ENCODE measurements at places on chromosomes 6 and 20. TPM values are rescaled to one million over a fixed set of nuclear protein-coding genes. Genes with fewer than 3 reads are reported as not detected.

The PRKN gene
- 6.2 TPM for total RNA-seq

The FAXC gene
- total RNA-seq = 11.3 TPM

DNA sequence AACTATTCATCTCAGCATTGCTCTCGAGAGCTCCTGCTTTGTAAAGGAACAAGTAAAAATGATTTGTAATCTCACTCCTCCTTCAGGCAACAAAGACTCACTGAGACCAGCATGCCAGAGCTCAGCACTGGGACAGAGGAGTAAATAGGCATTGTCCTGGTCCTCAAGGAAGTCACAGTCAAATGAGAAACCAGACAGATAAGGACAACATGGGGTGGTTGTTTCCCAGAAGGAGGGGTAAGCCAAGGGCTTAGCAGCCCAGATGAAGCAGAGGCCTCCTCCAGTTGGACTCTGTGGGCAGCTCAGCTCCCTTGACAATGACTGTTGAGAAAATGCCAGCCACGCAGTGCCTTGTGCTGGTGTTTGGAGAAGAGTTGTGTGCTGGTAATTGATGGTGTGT is 425.7 kb upstream of the CHD6 start:
- no peak overlapping the region for H3K27ac ChIP-seq
- no peak overlapping the region for H3K4me3 ChIP-seq
- H3K4me1 ChIP-seq = peaks cover 5% of the 10 kb centered on the region
- no peaks in the 10 kb centered on the region for H3K36me3 ChIP-seq
- DNase-seq = no peak

DNA sequence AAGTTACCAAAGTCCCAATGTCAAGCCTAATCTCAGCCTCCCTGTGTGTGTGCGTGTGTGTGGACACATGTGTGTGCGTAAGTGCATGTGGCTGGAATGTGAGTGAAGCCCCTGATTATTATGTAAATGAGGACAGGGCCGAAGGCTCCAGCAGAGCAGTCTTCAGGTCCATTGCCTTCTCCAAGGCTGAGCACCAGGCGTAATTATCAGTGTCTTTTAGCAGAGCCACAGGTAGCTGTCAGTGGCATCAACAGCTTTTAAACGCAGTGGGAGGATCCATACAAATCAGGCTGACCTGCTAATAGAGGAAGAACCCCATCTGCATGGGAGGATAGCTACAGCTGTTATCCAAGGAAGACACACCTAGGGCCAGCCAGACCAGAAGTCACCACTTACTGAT is 324.3 kb upstream of the MOCS1 start:
- no peak overlapping the region for H3K27ac ChIP-seq
- H3K4me1 ChIP-seq = no peaks in the 10 kb centered on the region
- no peak for DNase-seq
- no peak overlapping the region for H3K4me3 ChIP-seq
- H3K27me3 ChIP-seq = peaks cover 21% of the 10 kb centered on the region
- no peaks in the 10 kb centered on the region for H3K36me3 ChIP-seq

The DLK2 gene
- total RNA-seq = 3.3 TPM

The CALHM6 gene
- total RNA-seq = 1.6 TPM

DNA sequence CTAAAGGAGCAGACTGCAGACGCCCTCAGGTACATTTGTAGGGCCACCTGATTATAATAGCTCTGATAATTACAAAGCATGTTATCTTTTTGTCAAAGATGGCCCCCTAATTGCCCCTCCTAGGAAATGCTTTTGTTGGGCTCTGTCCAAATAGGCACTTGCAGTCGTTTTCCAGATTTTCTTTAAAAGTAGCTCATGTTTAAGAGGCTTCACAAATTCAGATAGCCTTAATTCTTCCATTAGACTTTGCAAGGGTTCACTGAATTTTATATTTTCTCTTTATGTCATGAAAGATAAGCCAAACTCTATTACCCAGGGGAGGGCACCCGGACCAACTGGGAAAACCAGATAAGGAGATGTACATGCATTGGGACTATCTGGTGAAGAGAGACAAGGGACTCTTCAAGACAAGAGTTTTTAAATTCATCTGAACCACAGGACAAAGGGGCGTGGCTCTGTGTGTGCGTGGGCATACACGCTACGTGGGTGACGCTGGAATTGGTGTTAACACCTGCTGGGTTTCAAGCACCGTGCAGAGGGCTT is 95.6 kb downstream of the TOX2 start:
- DNase-seq = no peak
- peaks cover 20% of the 10 kb centered on the region for H3K27me3 ChIP-seq
- H3K4me3 ChIP-seq = no peak overlapping the region

The ASIP gene
- total RNA-seq = not detected

DNA sequence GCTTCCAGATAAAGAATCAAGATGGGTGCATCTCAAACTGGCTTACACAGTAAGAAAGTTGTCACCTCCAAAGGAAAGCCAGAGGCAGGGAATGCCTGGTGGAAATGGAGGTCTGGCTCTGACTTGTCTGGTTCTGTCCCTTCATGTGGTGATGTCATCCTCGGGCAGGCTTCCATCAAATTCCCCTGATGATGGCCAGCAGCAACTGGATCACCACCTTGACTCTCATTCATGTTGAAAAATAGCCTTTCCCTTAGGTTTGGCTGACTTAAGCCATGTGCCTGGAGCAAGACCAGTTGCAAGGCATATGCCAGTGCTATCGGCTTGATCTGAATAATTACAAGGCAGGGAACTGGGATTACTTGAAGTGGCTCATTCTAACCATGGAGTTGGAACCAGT is 28.8 kb downstream of the IMPG1 start:
- no peak overlapping the region for H3K27ac ChIP-seq
- no peak for DNase-seq
- H3K4me3 ChIP-seq = no peak overlapping the region
- H3K27me3 ChIP-seq = no peaks in the 10 kb centered on the region
- no peaks in the 10 kb centered on the region for H3K4me1 ChIP-seq

DNA sequence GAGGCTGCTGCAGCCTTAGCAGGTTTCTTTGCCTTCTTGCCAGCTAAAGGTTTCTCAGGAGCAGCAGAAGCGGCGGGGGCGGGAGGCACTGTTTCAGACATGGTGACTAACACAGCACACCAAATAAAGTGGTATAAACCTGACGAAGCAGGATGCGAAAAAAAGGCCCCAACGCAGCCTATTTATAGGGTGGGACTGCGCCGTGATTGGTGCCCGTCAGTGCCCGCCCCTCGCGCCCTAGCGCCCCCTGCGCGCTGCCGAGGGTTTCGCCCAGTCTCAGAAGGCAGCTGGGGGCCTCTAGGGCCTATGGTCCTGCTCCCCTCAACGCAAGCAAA is 55.0 kb downstream of the TRIM38 start:
- no peaks in the 10 kb centered on the region for H3K36me3 ChIP-seq
- peak overlapping the region; percentile 66 for H3K27ac ChIP-seq
- peak overlapping the region; percentile 80 for H3K4me3 ChIP-seq
- no peak for DNase-seq
- peaks cover 6% of the 10 kb centered on the region for H3K4me1 ChIP-seq

The EFCAB8 gene
- 0.07 TPM for total RNA-seq

The PRDM13 gene
- not detected for total RNA-seq

DNA sequence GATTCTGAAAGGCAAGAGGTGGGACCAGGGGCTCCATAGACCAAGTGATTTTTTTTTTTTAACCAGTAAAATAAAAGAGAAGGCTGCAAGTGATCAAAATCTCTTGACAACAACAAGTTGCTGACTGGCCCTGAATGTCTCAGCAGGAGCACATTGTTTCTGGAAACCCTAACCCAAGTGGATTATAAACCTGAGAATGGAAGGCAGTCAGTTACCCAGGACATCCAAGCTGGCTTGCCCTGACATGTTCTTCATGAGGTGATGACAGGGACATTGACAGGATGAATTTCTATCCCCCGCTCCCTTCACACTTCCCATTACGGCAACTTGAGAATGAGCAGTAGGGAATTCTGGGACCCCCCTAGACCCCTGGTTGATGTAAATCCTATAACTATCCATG is 49.6 kb upstream of the RIPOR2 start:
- peaks cover 30% of the 10 kb centered on the region for H3K4me1 ChIP-seq
- no peak overlapping the region for H3K27ac ChIP-seq
- no peaks in the 10 kb centered on the region for H3K36me3 ChIP-seq
- no peaks in the 10 kb centered on the region for H3K27me3 ChIP-seq

- DNase-seq = no peak
- peak overlapping the region; percentile 76 for H3K27ac ChIP-seq
Observed at GRCh38 chr6:79895382-79896074, 51.8 kb downstream of the ELOVL4 start.

- no peak overlapping the region for H3K4me3 ChIP-seq
- DNase-seq = no peak
- peaks cover 4% of the 10 kb centered on the region for H3K4me1 ChIP-seq
- no peak overlapping the region for H3K27ac ChIP-seq
- peaks cover 30% of the 10 kb centered on the region for H3K27me3 ChIP-seq
- H3K36me3 ChIP-seq = no peaks in the 10 kb centered on the region
Observed at GRCh38 chr20:60117065-60117464, 158.8 kb downstream of the CDH26 start.

- H3K4me1 ChIP-seq = peaks cover 7% of the 10 kb centered on the region
- H3K27ac ChIP-seq = no peak overlapping the region
- no peak for DNase-seq
- H3K36me3 ChIP-seq = no peaks in the 10 kb centered on the region
- H3K27me3 ChIP-seq = peaks cover 16% of the 10 kb centered on the region
Observed at GRCh38 chr6:36374194-36374593, 13.3 kb downstream of the ETV7 start.

- no peak for DNase-seq
- no peaks in the 10 kb centered on the region for H3K27me3 ChIP-seq
- peaks cover 18% of the 10 kb centered on the region for H3K36me3 ChIP-seq
- no peaks in the 10 kb centered on the region for H3K4me1 ChIP-seq
- no peak overlapping the region for H3K4me3 ChIP-seq
Observed at GRCh38 chr6:130047088-130047995, 29.0 kb downstream of the L3MBTL3 start.

The SPINT3 gene
- not detected for total RNA-seq

DNA sequence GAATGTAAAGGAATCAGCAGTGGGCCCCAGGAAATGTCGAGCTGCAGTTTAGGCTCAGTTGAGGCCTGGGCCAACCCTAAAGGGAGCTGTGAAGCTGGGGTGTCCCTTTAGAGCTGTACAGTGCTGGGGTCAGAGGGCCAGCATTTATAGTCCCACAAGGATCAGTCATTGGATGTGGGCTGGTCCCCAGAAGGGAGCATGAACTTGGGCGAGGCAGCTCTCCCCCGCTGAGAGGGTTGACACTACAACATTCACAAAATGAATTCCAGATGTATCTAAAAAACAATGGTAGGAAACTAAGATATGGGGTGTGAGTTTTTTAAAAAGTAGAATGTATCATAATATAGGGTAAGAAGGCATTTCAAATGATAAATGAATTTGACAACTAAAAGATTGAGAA is 29.7 kb upstream of the TMX4 start:
- no peak overlapping the region for H3K4me3 ChIP-seq
- H3K27ac ChIP-seq = no peak overlapping the region
- H3K4me1 ChIP-seq = peaks cover 16% of the 10 kb centered on the region
- H3K27me3 ChIP-seq = peaks cover 5% of the 10 kb centered on the region

DNA sequence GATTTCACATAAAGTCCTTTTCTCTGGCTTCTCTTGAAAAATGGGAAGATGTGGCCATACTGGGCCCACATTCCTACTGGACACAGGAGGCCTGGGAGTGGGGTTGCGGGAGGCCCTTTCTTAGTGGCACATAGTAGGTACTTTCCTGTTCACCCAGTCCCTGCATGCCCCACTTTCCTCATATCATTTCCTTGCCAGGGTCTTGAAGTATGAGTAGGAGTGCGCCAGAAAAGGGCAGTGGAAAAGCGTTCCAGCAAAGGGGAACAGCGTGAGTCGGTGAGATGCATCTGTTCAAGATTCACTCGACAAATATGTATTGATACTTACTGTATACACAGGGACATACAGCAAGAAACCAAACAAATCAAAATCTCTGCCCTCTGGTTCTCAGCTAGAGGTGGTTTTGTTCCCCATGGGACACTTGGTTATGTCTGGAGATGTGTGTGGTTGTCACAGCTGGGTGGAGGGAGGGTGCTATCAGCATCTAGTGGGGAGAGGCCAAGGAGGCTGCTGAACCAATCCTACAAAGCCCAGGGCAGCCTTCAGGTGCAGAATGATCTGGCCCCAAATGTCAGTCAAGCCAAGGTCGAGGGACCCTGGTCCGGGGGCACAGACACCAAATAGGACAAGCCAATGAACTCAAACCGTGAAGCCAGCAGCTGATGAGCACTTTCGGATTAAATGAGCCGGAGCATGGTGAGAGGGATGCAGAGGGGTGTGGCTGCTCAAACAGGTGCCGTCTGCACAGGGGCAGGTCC is 151.4 kb downstream of the CEBPB start:
- no peaks in the 10 kb centered on the region for H3K36me3 ChIP-seq
- no peak for DNase-seq
- no peak overlapping the region for H3K27ac ChIP-seq
- H3K4me1 ChIP-seq = peaks cover 40% of the 10 kb centered on the region
- H3K4me3 ChIP-seq = no peak overlapping the region

The ADGB gene
- 0.31 TPM for total RNA-seq

The LHFPL5 gene
- not detected for total RNA-seq

- H3K27me3 ChIP-seq = peaks cover 11% of the 10 kb centered on the region
- H3K36me3 ChIP-seq = no peaks in the 10 kb centered on the region
- peak overlapping the region; percentile 78 for H3K4me3 ChIP-seq
- no peak for DNase-seq
- H3K4me1 ChIP-seq = peaks cover 11% of the 10 kb centered on the region
- H3K27ac ChIP-seq = peak overlapping the region; percentile 62
Observed at GRCh38 chr6:7050872-7051779, 56.6 kb upstream of the RREB1 start.

DNA sequence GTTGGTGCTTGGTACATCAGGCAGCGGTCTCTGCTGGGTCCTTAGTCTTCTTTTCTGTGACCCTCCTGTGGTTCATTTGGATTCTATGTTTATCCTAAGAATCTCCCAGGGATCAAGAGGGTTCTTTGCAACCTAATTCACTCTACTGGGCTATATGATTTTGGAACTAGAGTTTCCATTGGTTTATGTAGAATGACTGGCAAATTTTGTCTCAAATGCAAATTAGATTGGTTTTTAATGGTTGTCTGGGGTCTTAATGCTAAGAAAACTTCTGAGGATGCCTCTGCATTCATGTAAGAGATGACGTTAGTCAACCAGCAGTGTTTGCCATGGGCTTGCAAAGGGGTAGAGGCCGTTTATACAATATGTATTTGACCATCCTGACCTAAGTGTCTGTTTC is 129.8 kb upstream of the ZFP64 start:
- H3K36me3 ChIP-seq = peaks cover 3% of the 10 kb centered on the region
- no peak for DNase-seq
- no peak overlapping the region for H3K27ac ChIP-seq
- peaks cover 15% of the 10 kb centered on the region for H3K27me3 ChIP-seq
- no peak overlapping the region for H3K4me3 ChIP-seq

The SMLR1 gene
- total RNA-seq = 0.53 TPM

The HLA-DOB gene
- total RNA-seq = 0.88 TPM

DNA sequence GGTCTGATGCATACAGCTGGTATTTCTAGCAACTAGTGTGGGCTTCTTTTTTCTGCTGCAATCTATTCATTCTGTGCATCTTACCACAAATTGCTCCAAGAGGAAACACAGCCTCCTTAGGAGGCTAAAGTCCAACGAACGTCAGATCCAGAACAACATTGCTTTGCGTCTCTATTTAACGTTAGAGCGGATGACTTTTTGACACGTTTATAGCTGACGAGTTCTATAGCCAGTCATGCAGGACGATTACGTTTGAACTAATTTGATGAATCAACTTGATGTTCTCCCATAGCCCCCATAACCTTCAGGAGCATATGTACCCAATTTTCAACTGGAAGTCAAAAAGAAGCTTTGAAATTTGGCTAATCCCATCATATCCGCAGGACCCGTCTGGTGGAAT is 59.9 kb downstream of the TSHZ2 start:
- H3K4me1 ChIP-seq = peaks cover 28% of the 10 kb centered on the region
- H3K27ac ChIP-seq = no peak overlapping the region
- no peak overlapping the region for H3K4me3 ChIP-seq
- H3K27me3 ChIP-seq = peaks cover 3% of the 10 kb centered on the region
- no peak for DNase-seq
- no peaks in the 10 kb centered on the region for H3K36me3 ChIP-seq

Measured in type B pancreatic cell (in vitro differentiated cells).